ENCODE measurements at places on chromosomes 2 and 18. TPM values are rescaled to one million over a fixed set of nuclear protein-coding genes. Genes with fewer than 3 reads are reported as not detected.
A peak's percentile ranks its signal among the peaks of the same experiment; 100 is the strongest.

ZNF521 gene
- total RNA-seq = not detected

NPPC gene
- total RNA-seq = 0.34 TPM

DES gene
- total RNA-seq = not detected

TNFAIP6 gene
- not detected for total RNA-seq

MEMO1 gene
- total RNA-seq = 39.8 TPM

DNA sequence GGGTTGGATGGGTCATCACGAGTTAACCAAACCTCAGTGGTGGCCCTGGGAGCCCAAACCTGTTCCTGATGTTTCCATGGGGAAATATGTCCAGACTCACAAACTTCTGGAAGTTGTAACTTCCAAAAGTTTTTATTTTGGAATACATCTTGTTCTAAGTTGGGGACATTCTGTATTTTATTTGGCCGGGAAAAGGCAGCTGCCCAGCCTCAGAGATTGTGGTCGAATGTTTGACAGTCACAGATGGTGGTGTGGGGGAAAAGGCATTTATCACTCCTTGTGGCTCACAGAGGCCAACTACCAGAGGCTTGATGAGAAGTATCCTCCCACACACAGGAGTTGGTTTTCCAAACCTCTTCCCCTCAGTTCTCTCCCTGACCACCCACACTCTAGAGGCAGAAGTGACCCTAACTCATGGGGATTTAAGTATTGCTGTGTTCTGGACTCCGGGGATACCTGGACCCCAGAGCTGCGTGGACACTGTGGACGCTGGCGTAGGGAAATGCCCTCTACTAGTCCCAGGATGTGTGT lies 124.7 kb upstream of the PPP1CB start:
- no peaks in the 10 kb centered on the region for H3K27me3 ChIP-seq
- H3K4me1 ChIP-seq = peaks cover 74% of the 10 kb centered on the region
- no peak for DNase-seq
- no peaks in the 10 kb centered on the region for H3K36me3 ChIP-seq

GRCh38 chr18:64986906-64987495 lies 763.8 kb upstream of the CDH7 start:
- no peak for DNase-seq
- no peaks in the 10 kb centered on the region for H3K36me3 ChIP-seq
- H3K4me1 ChIP-seq = no peaks in the 10 kb centered on the region

GRCh38 chr2:20184067-20184938 lies 40.6 kb downstream of the SDC1 start:
- H3K27ac ChIP-seq = no peak overlapping the region
- H3K36me3 ChIP-seq = no peaks in the 10 kb centered on the region
- H3K4me1 ChIP-seq = no peaks in the 10 kb centered on the region
- H3K27me3 ChIP-seq = peaks cover 6% of the 10 kb centered on the region
- DNase-seq = no peak

- no peak overlapping the region for H3K4me3 ChIP-seq
- no peaks in the 10 kb centered on the region for H3K36me3 ChIP-seq
- peaks cover 24% of the 10 kb centered on the region for H3K4me1 ChIP-seq
- H3K27me3 ChIP-seq = peaks cover 28% of the 10 kb centered on the region
- no peak overlapping the region for H3K27ac ChIP-seq
Observed at GRCh38 chr2:230827774-230828271, 36.9 kb upstream of the ITM2C start.

DNA sequence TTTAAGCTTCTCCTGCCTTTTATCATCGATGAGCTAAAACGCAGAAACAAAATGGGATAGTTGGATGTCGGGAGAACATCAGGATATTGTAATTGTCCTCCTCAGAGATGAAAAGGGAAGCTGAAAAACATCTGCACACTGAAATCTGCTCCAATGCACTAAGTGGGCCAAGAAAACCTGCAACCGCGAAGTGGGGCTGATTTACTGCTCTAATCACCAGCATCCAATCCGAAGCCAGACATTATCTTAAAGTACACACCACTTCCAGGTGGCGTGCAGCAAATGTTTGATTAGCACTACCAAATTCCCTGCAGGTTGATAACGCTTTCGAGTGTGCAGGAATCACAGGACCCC lies 230.3 kb upstream of the SLC14A2 start:
- no peaks in the 10 kb centered on the region for H3K36me3 ChIP-seq
- no peaks in the 10 kb centered on the region for H3K4me1 ChIP-seq

DNA sequence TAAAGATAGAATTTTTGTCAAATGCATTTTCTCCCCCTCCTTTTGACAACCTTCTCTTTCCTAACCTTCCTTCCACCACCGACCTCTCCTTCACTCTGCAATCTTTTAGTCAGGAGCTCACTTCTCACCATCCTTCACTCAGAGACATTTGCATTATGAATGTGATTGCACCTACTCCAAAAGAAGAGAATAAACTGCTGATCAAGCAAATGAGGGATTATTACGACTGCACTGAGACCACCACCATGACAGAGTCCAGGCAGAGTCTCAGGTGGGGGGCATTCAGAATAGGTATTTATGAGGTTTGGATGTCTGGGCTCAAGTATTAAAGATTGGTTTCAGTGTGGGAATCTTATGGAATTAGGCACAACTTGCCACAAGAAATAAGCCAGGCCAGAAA lies 483.9 kb downstream of the PTH2R start:
- no peaks in the 10 kb centered on the region for H3K36me3 ChIP-seq
- no peak overlapping the region for H3K4me3 ChIP-seq
- no peaks in the 10 kb centered on the region for H3K27me3 ChIP-seq
- H3K27ac ChIP-seq = no peak overlapping the region

DNA sequence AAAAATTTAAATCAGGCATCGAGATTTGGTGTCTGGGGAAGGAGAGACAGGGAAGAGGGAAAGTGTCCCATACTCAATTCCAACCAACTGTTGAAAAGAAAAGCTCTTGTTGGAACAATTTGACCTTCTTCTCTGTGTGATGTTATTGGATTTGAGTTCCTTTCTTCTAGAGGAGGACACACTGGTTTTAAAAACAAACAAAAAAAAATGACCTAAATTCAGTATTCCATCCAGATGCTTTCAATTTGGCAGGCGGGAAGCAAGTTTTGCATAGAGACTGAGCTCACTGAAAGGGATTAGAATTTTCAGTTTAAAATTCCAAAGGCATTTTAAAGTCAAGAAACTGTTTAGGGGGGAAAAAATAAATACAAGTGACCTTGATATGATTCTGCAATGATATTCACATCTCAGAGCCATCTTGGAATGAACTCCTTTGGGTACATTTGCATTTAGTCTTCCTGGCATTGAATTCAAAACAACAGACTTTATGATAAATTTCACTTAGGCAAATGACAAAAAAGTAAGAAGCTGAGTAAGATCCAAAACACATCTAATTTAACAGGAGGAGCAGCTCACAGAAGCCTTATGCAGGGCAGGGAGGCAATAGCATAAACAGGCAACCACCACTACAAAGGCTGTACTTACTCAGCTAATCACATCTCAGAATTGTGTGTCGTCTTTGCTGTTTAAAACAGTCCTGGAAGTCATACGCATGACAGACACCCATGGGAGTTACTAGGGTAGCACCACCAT lies 126.8 kb downstream of the CDH20 start:
- H3K36me3 ChIP-seq = no peaks in the 10 kb centered on the region
- no peaks in the 10 kb centered on the region for H3K4me1 ChIP-seq
- H3K27ac ChIP-seq = no peak overlapping the region
- DNase-seq = no peak

DNA sequence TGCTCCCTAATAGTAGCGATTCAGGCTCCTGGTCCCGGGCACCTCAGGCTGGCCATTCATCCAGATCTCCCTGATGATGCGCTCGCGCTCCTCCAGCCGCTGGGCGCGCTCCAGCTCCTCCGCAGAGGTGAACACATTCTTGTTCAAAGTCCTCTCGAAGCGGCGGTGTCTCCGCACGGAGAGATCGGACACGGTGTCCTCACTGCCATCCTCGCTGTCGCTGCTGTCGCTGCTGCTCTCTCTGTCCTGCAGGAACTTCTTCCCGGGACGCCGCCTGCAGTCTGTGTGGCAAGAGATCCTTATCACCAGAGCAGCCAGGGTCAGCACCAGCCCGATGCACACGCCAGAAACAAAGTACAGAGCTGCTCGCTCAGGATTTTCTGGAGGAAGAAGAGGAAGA lies 67.5 kb downstream of the EVA1A start:
- no peak for DNase-seq
- H3K27me3 ChIP-seq = peaks cover 3% of the 10 kb centered on the region
- no peaks in the 10 kb centered on the region for H3K4me1 ChIP-seq
- no peak overlapping the region for H3K4me3 ChIP-seq

DNA sequence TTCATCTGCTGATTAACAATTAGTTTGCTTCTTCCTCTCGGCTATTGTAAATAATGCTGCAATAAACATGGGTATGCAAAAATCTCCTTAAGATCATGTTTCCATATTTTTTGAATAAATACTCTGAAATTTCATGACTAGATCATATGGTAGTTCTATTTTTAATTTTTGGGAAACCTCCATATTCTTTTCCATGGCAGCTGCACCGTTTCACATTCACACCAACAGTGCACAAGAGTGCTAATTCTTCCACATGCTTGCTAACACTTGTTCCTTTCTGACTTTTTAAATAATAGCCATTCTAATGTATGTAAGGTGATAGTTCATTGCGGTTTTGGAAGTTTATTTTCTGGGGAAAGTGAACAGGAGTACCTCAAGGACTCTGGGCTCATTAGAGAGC lies 52.6 kb upstream of the TACR1 start:
- no peak overlapping the region for H3K27ac ChIP-seq
- H3K27me3 ChIP-seq = no peaks in the 10 kb centered on the region
- no peak overlapping the region for H3K4me3 ChIP-seq
- H3K4me1 ChIP-seq = no peaks in the 10 kb centered on the region

DNA sequence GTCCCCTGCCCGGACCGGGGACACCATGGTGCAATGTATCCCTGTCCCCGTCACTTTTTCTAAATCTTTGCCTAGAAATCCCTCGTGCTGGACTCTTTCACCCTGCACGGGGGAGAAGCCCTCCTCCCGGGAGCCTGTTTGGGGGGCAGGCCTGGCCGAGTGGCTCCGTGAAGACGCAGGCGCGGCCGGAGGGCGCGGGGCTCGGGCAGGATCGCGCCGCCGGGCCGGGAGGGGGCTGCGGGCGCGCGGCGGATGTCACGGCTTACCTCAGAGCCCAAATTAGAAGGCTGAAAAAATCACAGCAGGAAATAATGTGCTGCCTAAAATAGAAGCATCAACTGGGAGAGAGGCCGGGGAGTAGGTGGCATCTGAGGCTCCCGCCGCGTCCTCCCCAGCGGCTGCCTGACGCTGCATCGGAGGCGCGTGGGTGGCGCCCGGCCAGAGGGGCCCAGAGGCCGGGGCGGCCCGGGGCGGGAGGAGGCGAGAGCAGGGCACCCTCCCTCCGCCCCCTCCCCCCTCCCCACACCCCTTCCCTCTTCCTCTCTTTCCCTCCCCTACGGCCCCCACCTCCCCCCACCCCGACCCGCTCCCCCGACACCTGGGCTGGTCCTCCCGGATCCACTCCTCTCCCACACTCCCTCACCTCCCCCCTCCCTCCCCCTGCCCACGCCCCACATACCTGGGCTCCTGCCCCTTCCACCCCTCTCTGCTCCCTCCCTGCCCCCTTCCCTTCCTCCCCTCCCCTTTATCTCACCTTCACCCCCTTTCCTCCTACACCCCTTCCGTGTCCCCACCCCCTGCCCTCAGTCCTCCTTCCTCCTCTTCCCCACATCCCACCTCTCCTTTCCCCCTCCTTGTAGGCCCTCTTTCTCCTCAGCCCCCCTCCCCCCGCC lies 51.9 kb downstream of the SLC4A1AP start:
- peaks cover 20% of the 10 kb centered on the region for H3K4me1 ChIP-seq
- no peak overlapping the region for H3K27ac ChIP-seq
- H3K4me3 ChIP-seq = no peak overlapping the region
- peaks cover 3% of the 10 kb centered on the region for H3K27me3 ChIP-seq
- H3K36me3 ChIP-seq = no peaks in the 10 kb centered on the region
- DNase-seq = peak; percentile 16

DNA sequence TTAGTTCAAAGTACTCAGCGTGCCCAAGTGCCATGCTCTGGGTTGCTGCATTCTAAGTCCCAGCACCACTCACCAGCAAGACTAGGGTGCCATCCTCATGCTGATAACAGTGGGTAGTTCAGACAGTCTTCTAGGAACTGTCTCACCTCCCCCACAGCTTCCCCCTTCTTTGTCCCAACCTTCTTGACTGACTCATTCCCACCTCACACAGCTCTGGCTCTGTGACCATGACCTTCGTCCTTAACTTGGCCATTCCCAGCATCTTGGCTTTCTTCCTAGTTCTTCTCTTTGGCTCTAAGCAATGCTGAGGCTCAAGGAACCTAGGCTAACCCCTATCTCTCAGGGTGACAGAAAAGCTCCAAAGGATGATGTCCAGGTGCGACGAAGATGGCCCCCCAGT lies 20.0 kb upstream of the CXCR4 start:
- DNase-seq = no peak
- no peaks in the 10 kb centered on the region for H3K36me3 ChIP-seq
- H3K4me3 ChIP-seq = no peak overlapping the region
- H3K4me1 ChIP-seq = peaks cover 84% of the 10 kb centered on the region
- H3K27me3 ChIP-seq = no peaks in the 10 kb centered on the region

DNA sequence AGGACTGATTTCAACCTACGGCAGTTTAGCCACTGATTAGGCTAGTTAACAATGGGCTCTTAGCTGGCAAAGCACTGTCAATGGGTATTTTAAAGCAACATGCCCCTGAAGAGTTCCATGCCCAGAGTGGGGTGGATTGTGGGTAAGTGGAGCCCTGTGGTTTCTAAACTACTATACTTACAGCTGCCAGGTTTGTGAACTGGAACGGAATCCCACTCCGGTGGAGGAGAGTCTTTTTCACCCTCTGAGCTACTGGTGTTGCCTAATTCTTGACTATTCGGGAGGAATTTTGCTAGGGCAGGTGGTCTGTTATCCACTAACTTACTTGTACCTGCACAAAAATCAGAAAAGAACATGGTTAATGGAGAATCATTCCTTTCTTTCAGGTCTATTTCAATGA lies 52.6 kb downstream of the ZAP70 start:
- no peaks in the 10 kb centered on the region for H3K27me3 ChIP-seq
- H3K4me3 ChIP-seq = no peak overlapping the region
- peaks cover 22% of the 10 kb centered on the region for H3K4me1 ChIP-seq
- peaks cover 47% of the 10 kb centered on the region for H3K36me3 ChIP-seq
- DNase-seq = no peak

- H3K27ac ChIP-seq = no peak overlapping the region
- no peak for DNase-seq
- H3K4me1 ChIP-seq = no peaks in the 10 kb centered on the region
- no peaks in the 10 kb centered on the region for H3K36me3 ChIP-seq
- no peaks in the 10 kb centered on the region for H3K27me3 ChIP-seq
- H3K4me3 ChIP-seq = no peak overlapping the region
Observed at GRCh38 chr18:21064347-21064746, 47.3 kb downstream of the ROCK1 start.
